ENCODE measurements at places on chromosomes 12 and 14.
A peak's percentile ranks its signal among the peaks of the same experiment; 100 is the strongest.

GRCh38 chr12:40342010-40342409 lies 117.2 kb downstream of the LRRK2 start:
- no peak for DNase-seq

GRCh38 chr14:100240668-100241032 lies 1.7 kb downstream of the YY1 start:
- no peak for DNase-seq

GRCh38 chr12:116876151-116876869 lies 4.9 kb downstream of the HRK start:
- no peak for DNase-seq

DNA sequence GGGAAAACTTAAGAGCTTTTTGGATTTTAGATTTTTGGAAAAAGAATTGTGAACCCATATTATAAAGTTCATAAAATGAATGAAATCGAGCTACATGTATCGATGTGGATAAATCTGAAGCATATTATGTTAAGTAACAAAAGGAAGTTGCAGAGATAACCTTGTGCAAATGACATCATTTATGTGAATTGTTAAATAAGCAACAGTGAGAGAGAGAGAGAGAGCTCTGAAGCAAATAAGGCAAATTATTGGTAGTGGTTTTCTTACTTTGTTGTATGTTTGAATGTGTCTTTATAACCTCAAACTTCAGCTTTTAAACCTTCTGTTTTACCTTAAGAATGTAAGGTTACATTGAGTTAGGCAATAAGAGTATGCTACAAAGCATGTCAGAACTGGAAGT lies 78.8 kb downstream of the ERC1 start:
- no peak for DNase-seq

DNA sequence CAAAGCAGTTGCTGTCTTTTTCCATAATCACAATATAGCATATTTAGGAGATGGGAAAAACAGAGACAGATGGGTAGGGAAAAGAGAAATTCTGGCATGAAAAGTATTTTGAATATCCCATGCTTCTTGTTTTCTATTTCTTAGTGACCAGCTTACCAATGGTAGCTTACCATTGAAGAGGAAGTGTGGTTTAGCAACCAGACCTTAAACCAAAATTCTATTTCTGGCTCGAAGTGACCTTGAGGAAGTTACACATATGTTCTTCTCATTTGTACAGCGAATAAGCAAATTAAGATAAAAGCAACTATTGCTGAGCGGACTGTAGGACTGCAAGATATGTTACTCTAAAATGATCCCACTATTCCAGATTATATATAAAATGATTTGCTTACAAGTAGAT lies 82.9 kb downstream of the FGD4 start:
- no peak for DNase-seq

DNA sequence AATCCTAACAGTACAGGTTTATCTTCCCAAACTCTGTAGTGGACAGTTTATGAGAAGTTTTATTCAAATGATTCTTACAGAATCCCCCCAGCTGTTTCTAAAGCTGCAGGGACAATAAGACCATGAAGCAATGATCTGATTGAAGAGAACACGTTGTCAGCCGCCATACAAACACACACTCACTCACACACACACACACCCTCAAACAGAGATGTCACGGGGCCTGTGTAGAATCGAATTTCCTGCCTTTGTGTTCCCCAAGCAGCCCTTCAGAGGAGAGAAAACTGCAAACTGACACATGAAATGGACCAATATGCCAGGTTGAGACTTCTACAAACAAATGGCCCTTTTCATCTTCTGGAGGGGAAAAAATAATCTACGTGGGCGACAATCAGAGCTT lies 80.5 kb upstream of the TBX3 start:
- DNase-seq = no peak

GRCh38 chr14:95774265-95775160 lies 60.6 kb upstream of the TCL1A start:
- peak; percentile 22 for DNase-seq

DNA sequence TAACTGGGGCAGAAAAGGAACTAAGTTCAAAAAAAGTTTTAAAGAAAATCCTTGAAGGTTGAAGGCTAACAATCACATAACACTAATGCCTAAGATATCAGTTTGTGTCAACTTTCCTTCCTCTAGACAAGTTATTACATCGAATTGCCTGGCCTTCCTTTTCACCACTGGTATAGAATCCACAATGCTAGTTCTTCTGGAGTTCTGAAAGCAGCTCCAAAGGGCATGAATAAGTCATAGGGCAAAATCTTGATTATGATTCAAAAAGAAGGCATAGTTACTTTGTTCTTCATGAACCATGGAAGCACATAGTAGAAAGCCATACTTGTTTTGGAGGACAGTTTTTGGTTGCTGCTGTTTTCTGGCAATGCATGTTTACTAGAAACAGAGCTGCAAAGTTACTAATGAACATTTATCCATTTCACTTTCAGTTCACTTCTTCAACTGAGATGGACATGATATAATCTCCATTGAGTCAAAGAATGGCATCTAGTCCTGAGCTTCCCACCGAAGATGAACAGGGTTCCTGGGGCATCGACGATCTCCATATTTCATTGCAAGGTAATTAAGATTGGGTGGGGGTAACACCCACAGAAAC lies 56.0 kb downstream of the SYNE2 start:
- DNase-seq = no peak

DNA sequence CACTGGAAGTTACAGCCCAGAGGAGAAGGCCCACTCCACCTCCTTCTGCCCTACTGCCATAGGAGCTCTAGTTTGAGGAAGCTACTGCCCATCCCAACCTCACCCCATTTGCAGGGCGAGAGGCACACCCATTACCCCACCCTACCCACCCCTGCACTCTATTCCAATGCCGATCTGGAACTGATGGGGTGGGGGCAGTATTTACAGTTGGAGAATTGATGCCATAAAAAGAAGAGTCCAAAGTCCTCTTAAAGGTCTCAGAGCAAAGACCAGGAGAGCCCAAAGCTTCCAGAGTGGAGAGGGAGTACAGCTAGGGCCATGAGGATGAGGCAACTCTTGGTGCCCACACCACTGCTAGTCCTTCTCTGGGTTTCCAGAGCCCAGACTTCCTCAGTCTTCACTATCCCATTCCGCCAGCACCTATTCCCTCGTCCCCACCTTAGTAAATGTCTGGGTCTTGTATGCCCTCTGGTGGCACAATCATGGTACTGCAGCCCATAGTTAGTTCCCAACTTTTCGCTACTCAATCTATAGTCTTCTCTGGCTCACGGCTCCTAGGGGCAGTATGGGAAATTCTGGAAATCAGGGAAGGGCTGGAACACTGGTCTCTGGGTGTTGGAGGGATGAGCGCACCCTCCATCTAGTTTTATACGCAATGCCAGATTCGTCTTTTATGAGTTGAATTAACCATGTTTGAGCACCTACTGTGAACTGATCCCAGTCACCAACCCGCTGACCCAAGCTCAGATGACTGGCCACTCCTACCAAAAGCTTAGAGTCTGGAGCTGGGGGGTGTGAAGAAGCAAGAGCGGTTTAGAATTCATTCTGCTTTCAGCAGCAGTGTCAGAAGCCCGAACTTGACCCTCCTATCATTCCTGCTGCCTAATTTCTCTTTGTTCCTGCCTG lies 6.9 kb upstream of the ADCY6 start:
- peak; percentile 83 for DNase-seq

DNA sequence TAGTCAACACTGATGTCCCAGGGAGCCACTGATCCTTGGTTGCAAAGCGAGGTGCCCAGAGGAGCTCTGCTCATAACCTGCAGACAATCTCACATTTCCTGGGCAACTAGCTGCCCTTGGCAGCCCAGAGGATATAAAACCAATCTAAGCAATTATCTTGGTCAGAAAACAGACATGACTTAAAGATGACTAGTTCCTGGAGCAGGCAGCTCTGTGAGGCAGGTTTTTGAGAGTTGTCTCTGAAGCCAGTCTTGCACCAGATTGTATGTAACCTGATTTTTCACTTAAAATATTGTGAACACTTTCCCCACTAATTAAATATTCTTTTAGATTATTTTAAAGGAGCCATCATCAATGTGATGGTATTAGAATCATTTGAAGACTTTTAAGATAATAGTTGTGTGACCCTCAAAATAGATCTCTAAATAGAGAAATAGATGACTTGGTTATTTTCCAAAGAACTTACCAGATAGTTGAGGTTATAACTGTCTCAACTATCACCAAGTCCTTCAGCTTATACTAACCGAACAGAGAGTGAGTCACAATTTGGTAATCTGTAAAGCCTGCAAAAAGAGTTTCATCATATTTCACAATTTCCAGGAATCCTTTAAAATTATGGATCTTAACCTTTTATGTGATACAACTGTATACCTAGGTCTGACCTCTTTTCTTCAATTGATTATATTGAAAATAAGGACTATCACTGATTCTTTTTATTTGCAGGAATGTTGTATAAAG lies 75.9 kb downstream of the LIN7A start:
- DNase-seq = peak; percentile 84

GRCh38 chr12:122851820-122852219 lies 16.6 kb downstream of the HIP1R start:
- peak; percentile 55 for DNase-seq

GRCh38 chr14:91154851-91155625 lies 41.2 kb downstream of the DGLUCY start:
- DNase-seq = peak; percentile 66

- DNase-seq = no peak
Observed at GRCh38 chr12:124592481-124593160, 25.2 kb upstream of the NCOR2 start.

- no peak for DNase-seq
Observed at GRCh38 chr12:55820679-55821078, 2.8 kb downstream of the ORMDL2 start.

DNA sequence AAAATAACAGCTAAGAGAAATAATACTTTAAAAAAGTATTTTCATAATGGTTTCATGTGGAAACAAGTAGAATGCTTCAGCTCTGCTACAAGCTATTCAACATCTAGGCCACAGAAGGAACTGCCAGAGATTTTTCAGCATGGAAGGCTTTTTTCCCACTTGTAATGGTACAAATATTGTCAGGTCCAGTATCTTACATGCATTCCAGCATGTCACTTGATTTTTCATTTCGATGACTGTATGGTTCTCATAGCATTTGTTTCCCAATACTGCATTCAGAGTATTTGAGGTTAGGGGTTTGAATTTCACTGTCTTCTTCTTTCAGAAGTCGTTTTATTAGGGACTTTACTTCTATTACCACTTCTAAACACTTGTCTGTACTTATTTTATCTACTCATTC lies 1701.5 kb upstream of the FLRT2 start:
- peak; percentile 29 for DNase-seq

- DNase-seq = peak; percentile 65
Observed at GRCh38 chr12:51631591-51631990, 40.6 kb downstream of the SCN8A start.

GRCh38 chr14:32618991-32619390 lies 289.9 kb downstream of the AKAP6 start:
- DNase-seq = no peak

- DNase-seq = peak; percentile 77
Observed at GRCh38 chr14:38291681-38292467, 36.0 kb upstream of the CLEC14A start.

DNA sequence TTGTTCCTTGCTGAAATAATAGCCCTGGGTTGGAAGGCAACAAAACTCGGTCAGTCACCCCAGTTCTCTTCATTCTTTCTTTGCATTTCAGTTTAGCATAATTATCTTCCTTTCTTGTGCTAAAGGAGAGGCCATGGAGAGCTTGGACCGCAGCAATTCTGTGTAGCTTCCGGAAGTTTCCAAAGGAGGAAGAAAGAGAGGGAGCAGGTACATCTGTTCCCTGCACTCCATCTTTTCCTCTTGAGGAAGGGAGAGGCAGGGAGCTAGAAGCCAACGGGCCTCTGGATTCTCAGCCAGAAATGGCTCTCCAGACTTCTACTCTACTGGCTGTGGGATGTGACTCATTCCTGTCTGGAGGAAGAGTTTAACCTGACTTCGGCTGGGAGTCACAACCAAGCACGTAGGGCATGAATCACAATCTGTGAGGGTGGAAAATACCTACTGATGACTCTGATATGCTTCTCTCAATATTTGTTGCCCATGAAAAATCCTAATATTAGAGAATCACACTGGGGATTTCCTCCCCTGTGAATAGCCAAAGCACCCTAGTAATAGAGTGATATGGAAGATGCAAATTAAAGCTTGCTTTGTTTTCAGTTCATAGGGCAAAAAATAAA lies 17.0 kb downstream of the ANO6 start:
- peak; percentile 98 for DNase-seq

- DNase-seq = no peak
Observed at GRCh38 chr14:25122211-25122610, 72.3 kb upstream of the STXBP6 start.

DNA sequence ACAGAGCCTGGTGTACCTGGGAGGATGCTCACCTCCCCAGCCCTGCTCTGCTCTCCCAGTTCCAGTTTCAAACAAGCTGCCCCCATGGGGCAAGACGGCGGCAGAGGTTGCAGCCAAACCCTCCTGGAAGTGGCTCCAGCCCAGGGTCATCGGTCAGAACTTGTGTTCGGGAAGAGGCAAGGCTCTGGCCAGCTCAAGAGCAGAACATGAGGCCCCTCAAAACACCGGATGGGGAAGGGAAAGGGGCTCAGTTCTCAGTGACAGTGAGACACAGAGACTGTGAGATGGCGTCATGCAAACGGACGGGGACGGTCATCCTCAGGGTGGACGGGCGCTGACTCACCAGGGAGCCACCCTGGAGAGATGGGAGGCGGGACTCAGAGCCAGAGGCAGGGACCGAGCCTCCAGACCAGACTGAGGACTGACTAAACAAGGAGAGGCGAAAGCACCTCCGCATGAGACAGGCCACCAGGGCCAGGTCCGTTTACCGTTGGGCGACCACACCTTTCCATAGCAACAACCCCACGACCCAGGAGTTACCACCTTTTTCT lies 63.9 kb upstream of the GALNT9 start:
- DNase-seq = no peak

GRCh38 chr12:78863482-78864402 lies 832 bp upstream of the SYT1 start:
- DNase-seq = peak; percentile 32

GRCh38 chr12:39813776-39814175 lies 194.2 kb upstream of the ABCD2 start:
- peak; percentile 57 for DNase-seq

- DNase-seq = no peak
Observed at GRCh38 chr12:123150275-123150743, 581 bp downstream of the PITPNM2 start.

GRCh38 chr12:120783197-120783596 lies 57.6 kb downstream of the ACADS start:
- peak; percentile 46 for DNase-seq

GRCh38 chr14:54087376-54087775 lies 130.8 kb upstream of the BMP4 start:
- DNase-seq = no peak

- DNase-seq = peak; percentile 83
Observed at GRCh38 chr12:96061864-96062453, 26.6 kb upstream of the LTA4H start.

- DNase-seq = no peak
Observed at GRCh38 chr14:103519837-103520212, 2.8 kb downstream of the CKB start.

DNA sequence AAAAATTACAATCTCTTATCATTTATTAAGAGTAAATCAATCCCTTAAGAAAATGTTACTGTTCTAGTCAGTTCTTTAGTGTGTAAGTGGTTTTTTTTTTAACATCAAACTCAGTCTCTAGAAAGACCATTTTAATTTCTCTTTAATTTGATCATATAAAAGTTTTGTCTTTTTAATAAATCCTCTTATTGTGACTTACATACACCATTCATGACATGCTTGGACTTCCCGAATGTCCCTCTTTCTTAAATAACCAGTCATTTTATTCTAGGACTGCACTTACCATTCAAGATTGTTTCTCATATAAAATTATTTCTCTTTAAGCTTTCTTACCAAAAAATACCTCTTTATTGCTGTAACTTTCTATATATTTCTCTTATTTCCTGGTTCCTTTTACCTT lies 60.8 kb upstream of the EVL start:
- DNase-seq = no peak

- DNase-seq = no peak
Observed at GRCh38 chr12:132108211-132108832, 35.8 kb downstream of the DDX51 start.
